ENCODE measurements at places on chromosomes 5 and 9.

DNA sequence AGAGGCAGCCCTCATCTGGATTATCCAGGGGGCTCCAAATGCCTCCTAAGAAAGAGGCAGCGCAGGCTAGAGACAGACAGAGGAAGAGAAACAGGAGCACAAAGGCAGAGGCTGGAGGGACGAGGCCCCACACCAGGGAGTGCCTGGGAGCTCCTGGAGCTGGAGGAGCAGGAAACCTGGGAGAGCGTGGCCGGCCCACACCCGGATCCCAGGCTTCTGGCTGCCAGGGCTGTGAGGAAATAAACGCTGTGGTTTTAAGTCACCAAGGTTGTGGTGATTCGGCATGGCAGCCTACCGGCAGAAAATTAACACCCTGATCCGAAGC lies 165.5 kb downstream of the OLFM1 start:
- DNase-seq = no peak

- DNase-seq = no peak
Measured at GRCh38 chr5:35900972-35901695, 37.3 kb downstream of the CAPSL start.

DNA sequence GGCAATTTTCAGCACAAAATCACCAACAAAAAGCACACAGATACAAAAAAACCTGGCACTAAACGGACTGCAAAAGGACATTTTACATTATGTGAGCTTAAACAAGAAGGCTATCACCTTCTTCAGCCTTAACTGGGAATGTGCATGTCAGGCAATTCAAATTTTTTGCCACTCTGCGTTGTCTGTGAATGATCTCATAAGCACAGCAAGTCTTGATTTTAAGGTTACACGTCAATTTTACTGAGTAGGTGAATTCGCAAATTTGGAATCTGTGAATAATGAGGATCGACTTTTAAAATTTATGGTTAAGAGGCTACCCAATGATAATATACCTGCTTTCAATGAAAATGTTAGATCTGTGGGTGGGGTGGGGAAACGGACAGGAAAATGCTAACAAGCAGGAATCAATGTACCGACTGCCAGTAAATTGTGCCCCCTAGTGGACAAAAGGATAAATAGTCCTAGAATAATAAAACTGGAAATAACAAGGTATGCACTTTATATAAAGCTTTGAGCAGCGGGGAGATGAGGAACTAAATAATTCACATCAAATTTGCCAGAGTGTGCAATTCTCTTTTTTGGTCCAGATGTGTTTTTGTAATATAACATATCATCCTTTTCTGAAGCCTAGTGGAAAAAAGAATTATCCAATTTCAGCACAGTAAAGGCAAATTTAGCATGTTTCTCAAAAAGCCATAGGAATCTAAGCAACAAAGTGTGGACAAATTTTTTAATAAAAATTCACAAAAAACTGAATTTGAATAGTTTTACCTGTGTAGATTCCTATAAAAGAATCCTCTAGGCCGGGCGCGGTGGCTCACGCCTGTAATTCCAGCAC lies 20.5 kb downstream of the EQTN start:
- DNase-seq = no peak

- DNase-seq = no peak
Measured at GRCh38 chr9:23945897-23946296, 119.9 kb upstream of the ELAVL2 start.

All from activated CD4-positive, alpha-beta memory T cell treated with anti-CD3 and anti-CD28 coated beads for 36 hours (primary cell).